Stimulated activated CD8-positive, alpha-beta memory T cell treated with anti-CD3 and anti-CD28 coated beads, Interleukin-4, amount 100 ng/mL, for 1 hour (primary cell): ENCODE measurements at places on chromosomes 11 and 22.

DNA sequence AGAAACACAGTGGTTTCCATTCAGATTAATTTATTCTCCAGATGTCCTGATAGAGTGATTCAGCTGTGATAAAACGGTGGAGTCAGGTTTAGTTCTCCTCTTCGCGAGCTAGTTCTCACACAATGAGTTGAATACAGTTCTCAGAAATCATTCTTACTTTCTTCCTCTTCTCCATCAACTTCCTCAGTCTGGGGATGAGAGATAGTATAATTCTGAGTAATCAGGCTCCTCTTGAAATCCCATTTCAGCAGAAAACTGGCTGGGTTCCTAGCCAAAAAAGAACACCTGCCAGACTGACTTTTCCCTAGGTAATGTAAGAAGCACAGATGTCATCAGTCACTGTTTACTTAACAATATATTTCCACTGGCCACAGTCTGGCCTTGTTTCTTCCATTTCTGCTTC, 76.7 kb downstream of the SVIP start:
- DNase-seq: no peak

DNA sequence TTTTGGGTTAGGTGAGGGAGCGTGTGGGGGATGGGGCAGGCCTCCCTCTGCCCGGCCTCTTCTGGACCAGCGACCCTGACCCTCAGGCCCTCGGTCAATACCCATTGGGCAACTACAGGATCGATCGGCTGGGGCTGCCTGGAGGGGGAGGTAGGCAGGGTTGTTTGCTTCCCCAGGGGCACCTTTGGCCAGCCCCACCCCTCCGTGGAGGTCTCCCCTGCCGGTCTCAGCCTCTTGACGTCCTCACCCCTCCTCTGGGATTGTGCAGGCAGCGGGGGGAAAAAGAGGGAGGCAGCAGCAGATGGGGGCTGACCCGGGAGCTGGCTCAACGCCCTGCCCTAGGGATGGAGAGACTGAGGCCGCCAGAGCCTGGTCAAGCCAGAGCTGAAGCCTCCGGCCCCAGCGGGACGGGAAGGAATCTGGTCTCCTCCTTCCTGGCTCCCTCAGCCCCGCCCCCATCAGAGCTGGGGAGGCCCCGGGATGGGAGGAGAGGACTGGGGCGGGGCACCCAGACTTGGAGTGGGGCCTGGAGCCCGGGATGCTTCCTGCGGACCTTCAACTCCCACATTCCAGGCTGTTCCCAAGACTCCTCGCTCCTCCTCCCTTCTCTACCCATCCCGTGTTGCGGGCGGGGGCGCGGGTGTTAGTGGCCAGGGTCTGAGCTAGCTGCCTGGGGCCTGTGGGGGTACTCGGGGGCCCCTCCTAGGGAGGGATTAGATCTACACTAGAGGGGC, 14.4 kb upstream of the CDC42EP1 start:
- no peak for DNase-seq

GRCh38 chr11:35558513-35558912, 33.1 kb upstream of the PAMR1 start:
- no peak for DNase-seq

DNA sequence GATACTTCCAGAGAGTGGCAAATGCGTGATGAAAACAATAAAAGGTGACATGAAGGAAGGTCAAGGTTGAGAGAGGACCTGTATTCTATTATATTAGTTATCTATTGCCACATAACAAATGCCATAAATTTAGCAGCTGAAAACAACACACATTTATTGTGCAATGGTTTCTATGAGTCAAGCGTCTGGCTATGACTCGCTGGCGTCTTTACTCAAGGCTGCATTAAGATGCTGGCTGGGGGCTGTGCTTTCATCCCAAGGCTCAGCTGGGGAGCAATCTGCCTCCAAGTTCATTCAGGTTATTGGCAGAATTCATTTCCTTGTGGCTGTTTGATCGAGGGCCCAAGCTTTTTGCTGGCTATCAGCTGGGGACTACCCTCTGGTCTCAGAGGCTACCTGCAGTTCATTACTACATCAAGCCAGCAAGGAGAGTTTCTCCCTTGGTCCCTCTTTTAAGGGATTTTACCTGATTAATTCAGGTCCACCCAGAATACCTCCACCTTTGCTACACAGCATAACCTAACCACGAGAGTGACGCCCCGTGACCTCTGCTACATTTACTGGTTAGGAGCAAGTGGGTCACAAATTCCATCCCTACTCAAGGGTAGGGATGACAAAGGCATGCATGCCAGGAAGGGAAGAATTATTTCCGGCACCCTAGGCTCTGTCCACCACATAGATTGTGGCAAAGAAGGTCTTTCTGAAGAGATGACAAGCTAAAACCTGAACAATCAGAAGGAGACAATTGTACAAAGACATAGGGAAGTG, 549.1 kb downstream of the MN1 start:
- DNase-seq: no peak
